GM23338 (cell line): ENCODE measurements at places on chromosomes 7 and 10. TPM values are rescaled to one million over a fixed set of nuclear protein-coding genes. Genes with fewer than 3 reads are reported as not detected.

Gene SLC26A3
- total RNA-seq = not detected in 2 replicates

Gene ENTPD1
- 2.0 and 2.3 TPM in 2 replicates for total RNA-seq

Gene TLX1
- not detected in 2 replicates for total RNA-seq

Gene PGAM1
- 870 and 930 TPM in 2 replicates for total RNA-seq
